Stimulated activated CD4-positive, alpha-beta T cell treated with anti-CD3 and anti-CD28 coated beads, Interleukin-4, amount 100 ng/mL, for 1 hour (primary cell): ENCODE measurements at places on chromosomes 16 and 17.

DNA sequence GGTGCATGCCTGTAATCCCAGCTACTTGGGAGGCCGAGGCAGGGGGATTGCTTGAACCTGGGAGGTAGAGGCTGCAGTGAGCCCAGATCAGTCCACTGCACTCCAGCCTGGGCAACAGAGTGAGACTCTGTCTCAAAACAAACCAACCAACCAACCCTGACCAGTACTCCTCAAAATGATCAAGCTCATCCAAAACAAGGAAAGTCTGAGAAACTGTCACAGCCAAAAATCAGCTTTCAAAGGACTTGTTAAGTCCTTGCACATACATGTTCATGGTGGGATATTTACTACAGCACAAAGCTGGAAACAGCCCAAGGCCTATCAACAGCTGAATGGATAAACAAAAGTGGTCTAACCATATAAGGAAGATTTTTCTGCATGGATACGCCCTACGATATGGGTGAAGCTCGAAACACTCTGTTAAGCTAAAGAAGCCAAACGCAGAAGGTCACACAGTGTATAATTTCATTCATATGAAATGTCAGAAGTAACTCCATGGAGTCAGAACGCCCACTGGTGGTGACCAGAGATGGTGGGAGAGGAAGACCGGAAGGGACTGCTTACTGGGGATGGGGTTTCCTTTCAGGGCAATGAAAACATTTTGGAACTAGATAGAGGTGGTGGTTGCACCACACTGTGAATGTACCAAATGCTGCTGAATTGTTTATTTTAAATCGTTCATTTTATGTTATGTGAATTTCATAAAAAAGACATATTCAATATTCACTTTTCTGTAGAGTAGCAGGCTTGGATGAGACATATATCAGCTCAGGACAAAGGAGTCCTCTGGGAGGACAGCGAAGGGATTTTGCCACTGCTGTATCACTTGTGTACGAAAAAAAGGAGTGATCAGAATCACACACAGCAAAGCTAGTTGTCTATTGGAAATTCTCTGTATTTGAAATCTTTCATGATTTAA is 17.7 kb downstream of the CCL17 start:
- DNase-seq, result no peak

GRCh38 chr16:71767060-71767900 is 41.4 kb downstream of the AP1G1 start:
- no peak for DNase-seq

- DNase-seq, result no peak
Observed at GRCh38 chr16:1493746-1494094, 560 bp downstream of the TELO2 start.

GRCh38 chr17:8192070-8192815 is 2.3 kb upstream of the BORCS6 start:
- DNase-seq, result peak; percentile 30

- no peak for DNase-seq
Observed at GRCh38 chr16:72811876-72812275, 236.1 kb downstream of the ZFHX3 start.

DNA sequence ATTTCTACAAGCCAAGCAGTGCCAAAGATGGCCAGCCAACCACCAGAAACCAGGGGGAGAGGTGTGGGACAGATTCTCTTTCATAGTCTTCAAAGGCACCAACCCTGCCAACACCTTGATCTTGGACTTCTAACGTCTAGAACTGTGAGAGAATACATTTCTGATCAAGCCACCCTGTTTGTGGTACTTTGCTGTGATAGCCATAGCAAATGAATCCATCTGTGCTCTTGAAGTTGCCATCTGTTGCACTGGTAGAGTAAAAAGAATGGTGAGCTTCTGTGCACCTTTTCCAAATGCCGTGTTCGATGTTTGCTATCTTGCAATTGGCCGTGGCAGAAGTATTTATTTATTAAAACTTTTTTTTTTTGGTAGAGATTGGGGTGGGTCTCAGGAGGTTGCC is 16.7 kb upstream of the ADGRG1 start:
- DNase-seq, result no peak

DNA sequence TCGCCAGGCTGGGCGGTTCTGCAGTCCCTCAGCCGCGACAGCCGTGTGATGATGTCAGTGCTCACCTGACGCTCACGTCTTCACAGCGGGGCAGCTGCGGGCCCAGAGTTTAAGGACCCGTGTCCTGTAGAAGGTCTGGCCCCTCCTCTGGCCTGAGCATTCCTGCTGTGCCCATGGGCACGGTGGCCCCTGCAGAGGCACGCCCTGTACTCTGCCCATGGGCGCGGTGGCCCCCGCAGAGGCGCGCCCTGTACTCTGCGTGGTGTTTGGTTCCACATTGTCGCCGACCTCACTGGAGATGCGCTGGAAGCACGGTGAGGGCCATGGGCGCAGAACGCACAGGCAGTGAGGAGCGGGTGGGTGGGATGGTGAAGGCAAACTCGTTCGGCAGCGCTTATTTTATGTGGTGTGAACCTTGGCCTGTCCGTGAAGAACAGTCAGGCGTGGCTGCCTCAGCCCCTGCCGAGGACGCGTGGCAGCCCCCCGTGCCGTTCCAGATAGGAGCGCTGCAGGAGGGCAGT is 122.0 kb downstream of the BANP start:
- no peak for DNase-seq

DNA sequence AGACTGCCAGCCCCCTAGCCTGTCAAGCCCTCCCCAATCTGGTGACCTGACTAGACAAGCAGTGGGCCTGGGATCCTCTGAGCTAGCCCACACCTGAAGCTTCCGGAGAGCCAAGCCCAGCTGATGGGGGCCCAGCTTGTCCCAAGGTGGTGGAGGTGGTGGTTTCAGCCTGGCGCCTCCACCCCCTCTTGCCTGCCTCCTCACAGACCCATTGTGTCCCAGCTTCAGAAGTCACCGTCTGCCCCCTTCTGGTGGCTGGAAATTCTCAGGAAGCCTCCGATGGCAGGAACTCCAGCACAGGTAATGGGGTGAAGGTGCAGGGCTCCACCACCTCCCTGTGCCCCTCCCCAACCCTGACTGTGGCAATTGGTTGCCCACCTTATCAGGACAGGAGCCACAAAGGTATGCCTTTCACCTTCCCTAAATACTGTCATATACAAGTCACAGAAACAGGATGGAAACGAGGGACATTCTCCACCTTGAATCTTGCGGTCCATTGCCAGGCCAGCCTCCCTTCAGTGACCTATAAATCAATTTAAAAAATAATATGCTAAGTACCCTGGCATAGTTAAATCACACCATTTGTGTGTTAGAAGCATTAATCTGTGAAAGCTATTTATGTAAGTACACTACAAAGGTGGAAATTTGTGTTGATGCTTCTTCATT is 66.0 kb upstream of the ZNF423 start:
- DNase-seq, result peak; percentile 36

- DNase-seq, result no peak
Observed at GRCh38 chr17:32795339-32795979, 81.5 kb downstream of the MYO1D start.
